ENCODE measurements at places on chromosomes 4 and X.

DNA sequence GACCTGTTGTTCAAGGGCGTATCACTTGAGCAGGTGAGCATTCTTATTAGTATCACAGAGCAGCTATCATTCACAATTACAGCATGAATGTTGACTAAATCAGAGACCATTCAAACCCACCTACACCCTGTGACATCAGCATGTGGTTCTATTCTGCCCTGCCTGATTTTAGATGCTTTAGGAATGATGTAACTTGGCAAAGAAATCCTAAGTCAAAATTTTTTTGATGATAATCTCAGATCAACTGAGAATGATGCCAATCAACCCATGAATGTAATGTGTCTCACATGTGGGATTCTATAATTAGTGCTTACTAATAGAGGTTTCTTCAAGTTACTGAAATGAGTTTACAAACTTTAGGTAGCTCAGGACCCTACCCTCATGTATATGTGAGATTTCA lies 13.4 kb upstream of the CHIC2 start:
- DNase-seq = no peak

GRCh38 chr4:110487873-110488272 lies 11.9 kb downstream of the ENPEP start:
- no peak for DNase-seq

- no peak for DNase-seq
Observed at GRCh38 chr4:77446601-77447000, 159.0 kb upstream of the CXCL13 start.

DNA sequence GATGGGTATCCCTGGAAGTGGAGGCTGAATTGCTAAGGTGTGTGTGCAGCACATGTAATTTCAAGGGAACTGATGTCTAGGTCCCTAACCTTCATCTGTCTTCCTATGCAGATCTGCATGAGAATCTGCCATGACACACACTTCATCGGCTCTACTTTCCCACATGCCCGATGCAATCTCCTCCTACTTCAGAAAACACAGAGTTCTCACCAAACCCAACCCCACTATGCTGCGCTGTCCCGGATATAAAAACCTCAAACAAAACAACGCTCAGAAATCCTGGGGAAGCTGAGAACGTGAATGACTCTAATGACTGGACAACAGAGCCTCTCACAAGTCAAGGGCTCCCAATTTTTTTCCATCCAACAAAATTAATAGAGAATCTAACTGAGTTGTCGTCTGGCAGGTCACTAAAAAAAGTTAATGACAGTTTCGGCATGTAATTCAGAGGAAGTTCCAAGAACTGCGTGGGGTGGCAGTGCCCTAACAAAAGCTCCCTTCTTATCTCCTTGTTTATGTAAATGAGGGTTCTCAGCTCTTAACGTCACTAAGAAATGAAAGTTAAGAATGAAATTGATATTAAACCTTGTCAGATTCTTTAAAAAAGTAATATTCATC lies 39.0 kb downstream of the STX18 start:
- DNase-seq = no peak

DNA sequence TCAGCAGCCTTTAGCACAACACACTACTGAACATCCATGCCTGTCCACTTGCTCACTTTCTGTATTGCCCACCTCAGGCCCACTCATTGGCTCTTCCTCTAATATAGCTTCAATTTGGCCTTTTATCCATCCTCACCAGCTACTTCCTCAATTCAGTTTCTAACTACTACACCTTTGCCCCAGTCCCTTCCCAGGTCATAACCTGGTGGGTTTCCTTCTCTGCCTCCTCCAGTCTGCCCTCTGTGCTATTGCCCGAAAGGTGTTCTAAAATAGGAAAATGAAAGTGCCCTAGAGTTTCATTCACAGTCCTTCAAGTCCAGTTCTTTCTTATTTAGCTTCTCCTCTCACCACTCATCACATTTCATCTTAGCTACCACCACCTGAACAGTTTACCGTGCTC lies 23.1 kb downstream of the MOSPD2 start:
- DNase-seq = no peak

GRCh38 chrX:72492499-72492898 lies 80.1 kb downstream of the HDAC8 start:
- no peak for DNase-seq

GRCh38 chr4:154927126-154927680 lies 146.1 kb downstream of the RBM46 start:
- DNase-seq = no peak

GRCh38 chr4:105709081-105709450 lies 482 bp downstream of the GSTCD start:
- DNase-seq = peak; percentile 11

- DNase-seq = no peak
Observed at GRCh38 chr4:169335331-169335730, 64.6 kb upstream of the SH3RF1 start.

GRCh38 chr4:159096434-159096833 lies 6.4 kb upstream of the RAPGEF2 start:
- no peak for DNase-seq

GRCh38 chrX:70013466-70014381 lies 36.0 kb downstream of the AWAT2 start:
- no peak for DNase-seq

GRCh38 chr4:144283526-144283925 lies 143.0 kb upstream of the GYPA start:
- no peak for DNase-seq

DNA sequence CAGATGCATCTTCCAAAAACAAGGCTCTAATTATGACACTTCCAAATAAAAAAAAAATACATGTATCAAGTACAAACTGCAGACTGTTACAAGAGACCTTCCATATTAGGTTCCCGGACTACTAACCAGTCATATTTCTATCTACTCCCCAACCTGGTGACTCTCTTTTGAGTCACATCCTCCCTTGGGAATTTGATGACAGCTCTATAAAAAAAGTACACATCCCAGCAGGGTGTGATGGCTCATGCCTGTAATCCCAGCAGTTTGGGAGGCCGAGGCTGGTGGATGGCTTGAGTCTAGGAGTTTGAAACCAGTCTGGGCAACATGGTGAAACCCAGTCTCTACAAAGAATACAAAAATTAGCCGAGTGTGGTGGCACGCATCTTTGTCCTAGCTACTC lies 14.9 kb downstream of the RPGR start:
- no peak for DNase-seq

DNA sequence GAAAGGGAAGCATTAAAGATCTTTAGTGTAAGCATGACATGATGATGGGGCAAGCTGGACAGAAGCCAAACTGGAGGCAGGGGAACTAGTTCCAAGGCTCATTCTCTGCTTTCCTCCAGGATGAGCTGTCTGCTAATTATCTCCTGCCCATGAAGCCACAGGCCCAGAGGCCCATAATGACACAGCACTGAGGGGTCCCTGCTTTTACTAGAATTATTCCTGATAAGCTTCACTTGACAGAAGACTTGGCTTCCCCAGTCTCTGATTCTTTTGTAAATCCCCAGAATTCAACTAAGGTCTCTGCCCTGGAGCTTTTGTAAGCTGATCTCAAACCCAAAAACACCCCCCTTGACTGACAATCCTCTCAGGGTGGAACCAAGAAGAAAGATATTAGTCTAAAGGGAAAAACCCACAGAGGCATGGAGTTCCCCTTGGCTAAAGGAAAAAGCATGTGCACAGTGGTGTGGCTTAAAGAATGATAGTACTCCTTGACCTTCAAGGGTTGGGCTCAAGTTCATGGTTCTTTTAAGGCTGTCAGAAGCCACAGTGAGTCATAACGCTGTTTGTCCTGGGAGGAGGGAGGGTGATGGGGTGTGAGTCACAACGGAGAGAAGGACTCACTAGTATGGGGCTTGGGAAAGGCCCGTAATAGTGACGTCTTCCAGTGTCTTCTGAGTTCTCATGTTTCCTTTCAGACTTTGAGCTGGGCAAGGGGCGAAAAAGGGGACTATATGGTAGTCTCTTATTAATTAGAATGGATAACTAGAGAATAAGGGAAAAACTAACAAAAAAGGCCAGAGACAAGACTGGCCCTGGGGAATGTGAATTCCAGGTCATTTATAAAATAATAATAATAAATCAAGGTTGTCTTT lies 146.0 kb upstream of the CPEB2 start:
- no peak for DNase-seq

- no peak for DNase-seq
Observed at GRCh38 chr4:144316869-144317268, 176.4 kb upstream of the GYPA start.

DNA sequence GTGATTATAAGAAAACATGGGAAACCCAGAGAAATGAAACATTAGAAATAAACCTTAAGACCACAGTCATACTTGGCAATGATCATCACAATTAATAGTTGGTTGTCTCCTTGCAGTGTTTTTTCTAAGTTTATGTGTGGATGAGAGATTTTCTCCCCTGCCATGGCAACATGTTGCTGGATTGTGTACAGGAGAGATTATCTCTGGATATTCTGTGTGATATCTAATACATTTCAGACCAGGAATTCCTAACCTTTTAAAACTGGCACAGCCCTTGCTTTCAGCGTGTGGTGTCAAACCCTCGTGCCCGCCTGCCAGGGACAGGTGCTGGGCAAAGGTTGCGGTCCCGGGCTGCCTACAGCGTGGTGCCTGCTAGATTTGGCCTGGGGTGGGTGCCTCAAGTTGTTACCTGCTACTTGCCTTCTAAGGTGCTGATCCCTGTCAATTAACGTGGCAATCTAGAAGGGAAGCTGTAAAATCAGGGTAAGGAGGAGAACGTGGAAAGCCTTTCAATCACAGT lies 100.5 kb downstream of the TMEM131L start:
- no peak for DNase-seq

GRCh38 chr4:184715526-184715925 lies 18.4 kb downstream of the CENPU start:
- DNase-seq = no peak

- DNase-seq = no peak
Observed at GRCh38 chrX:3598046-3598605, 115.3 kb downstream of the PRKX start.

GRCh38 chr4:166846939-166847338 lies 387.4 kb downstream of the SPOCK3 start:
- no peak for DNase-seq

DNA sequence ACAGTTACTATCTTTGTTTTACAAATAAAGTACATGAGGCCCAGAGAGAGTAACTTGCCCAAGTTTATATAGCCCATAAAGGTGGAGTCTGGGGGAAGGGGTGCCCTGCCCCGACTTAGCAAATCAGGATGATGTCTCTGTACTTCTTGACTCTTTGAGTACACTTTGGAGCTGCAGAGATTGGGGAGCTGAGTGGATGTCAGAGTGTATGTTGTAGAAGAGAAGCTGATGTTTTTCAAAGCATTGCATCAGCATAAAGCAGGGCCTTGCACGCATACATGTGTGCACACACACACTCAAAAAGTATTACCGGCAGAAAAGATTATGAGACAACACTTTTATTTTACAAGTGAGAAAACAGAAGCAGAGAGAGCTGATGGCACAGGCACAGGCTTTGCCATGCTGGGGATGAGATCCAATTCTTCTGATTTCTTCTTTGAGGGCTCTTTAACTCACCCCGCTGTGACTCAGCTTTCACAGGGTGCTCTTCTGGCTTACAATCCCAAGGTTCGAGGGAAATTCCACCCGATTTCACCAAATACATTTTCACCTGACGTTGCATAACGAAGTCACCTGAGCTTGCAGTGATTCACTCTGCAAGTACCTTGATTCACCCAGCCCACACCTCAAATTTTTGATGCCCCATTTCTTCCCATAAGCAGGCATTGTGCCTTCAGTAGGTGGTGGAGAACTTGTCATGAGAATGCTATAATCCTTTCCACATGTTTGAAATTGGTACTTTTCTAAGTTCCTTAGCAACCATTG lies 292.8 kb upstream of the BOD1L1 start:
- no peak for DNase-seq

GRCh38 chr4:147707892-147708672 lies 23.8 kb upstream of the ARHGAP10 start:
- DNase-seq = peak; percentile 18

GRCh38 chr4:2168469-2169319 lies 73.2 kb downstream of the HAUS3 start:
- DNase-seq = no peak

GRCh38 chr4:182421753-182422152 lies 178.6 kb downstream of the TENM3 start:
- DNase-seq = no peak

DNA sequence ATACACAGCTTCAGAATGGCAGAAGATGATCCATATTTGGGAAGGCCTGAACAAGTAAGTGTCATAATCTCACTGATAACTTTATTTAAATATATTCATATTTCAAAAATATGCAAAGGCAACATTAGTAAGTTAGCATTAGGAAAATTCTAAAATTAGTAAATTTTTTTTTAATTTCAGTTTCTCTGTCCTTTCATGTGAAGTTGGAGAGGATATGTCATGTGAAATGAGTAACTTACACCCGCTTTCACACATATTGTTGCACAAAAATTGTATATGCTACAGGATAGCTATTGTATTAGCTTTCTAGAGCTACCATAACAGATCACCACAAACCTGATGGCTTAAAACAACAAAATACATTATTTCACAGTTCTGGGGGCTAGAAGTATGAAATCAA lies 24.3 kb downstream of the NFKB1 start:
- DNase-seq = no peak

- no peak for DNase-seq
Observed at GRCh38 chr4:52780617-52781354, 29.6 kb upstream of the ERVMER34-1 start.

DNA sequence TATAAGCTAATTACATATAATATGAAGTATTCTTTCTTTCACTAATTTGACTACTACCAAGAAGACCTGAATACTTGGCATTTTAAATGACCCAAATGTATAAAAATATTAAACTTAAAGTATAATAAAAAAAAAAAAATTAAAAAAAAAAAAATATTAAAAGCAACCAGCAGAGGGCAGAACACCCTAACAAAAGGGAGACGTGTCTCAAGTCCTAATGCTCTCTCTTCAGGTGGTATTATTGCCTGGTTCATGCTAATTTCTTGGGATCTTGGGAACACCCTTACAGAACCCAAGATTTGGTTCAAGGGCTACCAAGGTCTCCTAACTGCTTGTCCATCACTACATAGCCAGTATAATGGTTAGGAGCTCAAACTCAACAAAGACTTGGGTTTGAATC lies 754.8 kb downstream of the RAB28 start:
- DNase-seq = no peak

- no peak for DNase-seq
Observed at GRCh38 chrX:155755706-155756337, 125.3 kb upstream of the VAMP7 start.

- no peak for DNase-seq
Observed at GRCh38 chr4:31678356-31678755, 958.2 kb downstream of the PCDH7 start.

DNA sequence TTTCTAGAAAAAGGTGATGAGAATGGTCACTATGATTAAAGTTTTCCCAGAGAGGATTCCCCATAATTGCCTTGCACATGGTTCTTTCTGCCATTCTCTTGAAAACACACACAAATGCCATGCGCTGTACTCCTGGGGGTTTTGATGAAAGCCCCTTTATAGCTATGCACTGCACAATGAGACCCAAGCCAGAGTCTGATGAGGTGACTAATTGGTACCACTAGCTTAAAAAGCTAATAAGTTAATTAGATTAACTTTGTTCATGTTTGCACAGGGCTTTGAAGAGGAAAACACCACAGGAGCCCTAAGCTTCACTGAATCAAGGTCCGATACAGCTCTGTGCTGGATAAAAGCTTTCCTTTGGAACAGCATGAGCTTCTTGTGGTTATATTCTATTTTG lies 132.2 kb downstream of the NKX6-1 start:
- no peak for DNase-seq
